Stimulated activated effector memory CD8-positive, alpha-beta T cell treated with anti-CD3 and anti-CD28 coated beads, Interleukin-12 subunit alpha, Interleukin-12 subunit beta, amount 100 ng/mL, for 72 hours (primary cell): ENCODE measurements at places on chromosomes 16 and 17.

GRCh38 chr16:31149332-31149731, 534 bp downstream of the PRSS36 start:
- no peak for DNase-seq

- no peak for DNase-seq
Measured at GRCh38 chr17:63780507-63780906, 6.5 kb downstream of the DDX42 start.

- DNase-seq, result no peak
Measured at GRCh38 chr16:770411-770810, 9.9 kb downstream of the MSLN start.

DNA sequence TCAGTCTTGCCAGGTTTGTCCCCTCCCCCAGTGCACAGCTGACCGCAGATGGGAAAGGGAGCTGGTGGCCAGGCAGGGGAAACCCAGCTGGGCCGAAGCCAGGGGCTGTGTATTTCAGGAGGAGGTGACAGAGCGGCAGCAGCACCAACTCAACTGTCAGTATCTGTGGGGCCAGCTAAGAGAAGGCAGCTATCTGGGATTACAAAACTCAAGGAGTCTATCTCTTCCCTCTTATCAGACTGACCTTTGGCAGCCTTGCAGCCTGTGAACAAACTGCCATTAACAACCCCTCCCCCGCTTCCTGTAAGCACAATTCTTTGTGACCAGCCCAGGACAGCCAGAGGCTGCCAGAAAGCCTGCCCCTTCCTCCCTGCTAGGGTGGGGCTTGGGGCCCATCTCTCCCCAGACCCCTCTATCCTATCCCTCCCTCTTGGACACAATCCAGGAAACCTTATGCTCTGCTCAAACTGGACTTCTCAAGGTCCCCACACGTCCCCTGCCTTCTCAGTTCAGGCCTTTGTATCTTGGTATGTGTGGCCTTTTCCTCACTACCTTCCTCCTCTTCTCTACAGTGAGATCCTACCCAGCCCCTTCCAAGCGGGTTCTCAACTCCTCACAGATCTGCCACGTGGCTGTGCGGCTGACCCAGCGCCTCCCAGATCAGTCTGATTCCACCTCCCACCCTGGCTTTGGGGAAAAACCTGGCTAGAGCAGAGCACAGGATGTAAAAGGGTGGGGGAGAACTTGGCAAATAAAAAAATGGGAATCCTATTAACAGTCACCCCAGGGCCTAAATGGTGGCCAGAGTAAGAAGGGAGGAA, 10.5 kb downstream of the ST3GAL2 start:
- peak; percentile 77 for DNase-seq
